Left renal pelvis (tissue), 4 donors: ENCODE measurements at places on chromosomes 1 and 21. TPM values are rescaled to one million over a fixed set of nuclear protein-coding genes. Genes with fewer than 3 reads are reported as not detected.

DNA sequence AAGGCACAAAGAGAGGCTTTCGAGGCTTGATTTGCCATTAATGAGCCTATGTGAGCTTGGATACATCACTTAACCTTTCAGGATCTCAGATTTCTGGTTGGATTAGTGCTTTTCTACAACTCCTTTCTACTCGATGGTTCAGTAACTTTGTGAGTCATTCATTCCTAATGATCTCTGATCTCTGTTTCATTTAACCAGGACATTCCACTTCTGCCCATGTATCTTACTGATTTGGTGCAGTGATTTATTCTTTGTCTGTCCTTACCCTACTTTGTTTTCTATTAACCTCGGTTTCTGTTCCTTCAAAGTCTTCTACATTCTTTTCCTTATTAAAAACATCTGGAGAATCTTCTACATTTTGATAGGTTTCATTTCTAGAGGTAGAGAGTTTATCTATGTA lies 94.6 kb upstream of the ZBTB18 start:
- no peak for DNase-seq

The LAMB3 gene
- polyA plus RNA-seq, result 1.8 TPM

GRCh38 chr1:3024019-3024418 lies 2.8 kb downstream of the ACTRT2 start:
- DNase-seq, result no peak

GRCh38 chr1:202765721-202766120 lies 42.5 kb downstream of the KDM5B start:
- no peak for DNase-seq

DNA sequence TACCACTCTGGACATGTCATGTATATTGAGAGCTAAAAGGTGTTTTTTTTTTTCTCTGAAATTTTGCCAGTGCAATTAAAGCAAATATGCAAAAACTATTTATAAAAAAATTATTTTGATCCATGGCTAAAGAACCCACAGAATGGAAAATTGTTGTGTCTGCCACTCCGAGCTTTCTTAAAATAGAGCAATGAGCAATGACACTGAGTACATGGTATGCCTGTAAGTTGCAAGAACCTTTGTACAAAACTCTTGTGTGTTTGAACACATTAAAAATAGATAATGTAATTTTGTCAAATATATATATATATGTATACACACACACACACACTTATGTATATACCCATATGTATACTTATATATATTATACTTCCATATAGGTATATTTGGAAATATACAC lies 1530.9 kb upstream of the B3GALT2 start:
- no peak for DNase-seq

DNA sequence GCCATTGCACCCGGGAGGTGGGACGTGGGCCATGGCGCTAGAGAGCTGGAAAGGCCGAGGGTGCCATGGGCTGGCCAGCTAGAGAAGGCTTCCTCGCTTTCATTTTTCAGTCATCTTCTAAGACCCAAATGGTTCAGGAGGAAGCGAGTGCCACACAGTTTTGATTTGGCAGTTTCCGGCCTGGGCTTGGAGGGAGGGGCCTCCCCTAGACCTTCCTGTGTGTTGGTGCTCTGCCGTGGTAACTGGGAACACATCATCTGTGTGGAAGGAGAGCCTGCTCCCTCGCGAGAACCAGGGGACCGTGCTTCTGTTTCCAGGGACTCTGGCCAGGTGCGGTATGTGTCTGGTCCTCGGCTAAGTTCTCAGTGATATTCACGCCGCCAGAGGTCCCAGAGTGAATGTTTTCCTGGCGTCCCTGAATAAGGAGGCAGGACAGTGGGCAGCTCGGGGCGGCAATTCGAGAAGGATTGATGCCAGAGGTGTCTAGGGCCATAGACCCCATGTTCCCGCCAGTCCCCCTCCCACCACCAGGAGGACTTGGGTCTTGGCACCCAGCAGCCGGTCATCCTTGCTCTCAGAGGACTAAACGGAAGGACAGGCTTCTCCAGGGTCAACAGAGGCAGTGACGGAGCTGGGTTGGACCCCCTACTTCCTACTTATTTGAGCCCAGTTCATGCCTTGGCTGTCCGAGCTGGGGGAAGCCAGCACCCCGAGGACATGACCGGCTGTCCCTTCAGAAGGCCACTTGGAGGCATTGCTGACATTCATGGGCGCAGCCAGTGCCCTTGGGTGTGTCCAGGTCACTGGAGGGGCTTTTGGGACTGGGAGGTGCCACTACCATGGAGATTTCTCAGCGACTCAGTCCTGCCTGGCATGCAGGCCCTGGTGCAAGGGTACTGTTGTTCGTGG lies 2.7 kb upstream of the NPHP4 start:
- no peak for DNase-seq
